ENCODE measurements at places on chromosomes 5 and 9. TPM values are rescaled to one million over a fixed set of nuclear protein-coding genes. Genes with fewer than 3 reads are reported as not detected.
A peak's percentile ranks its signal among the peaks of the same experiment; 100 is the strongest.

Gene UBE2QL1
- total RNA-seq: 0.77 TPM

Gene SV2C
- not detected for total RNA-seq

GRCh38 chr5:77697692-77698091, 59.2 kb upstream of the OTP start:
- peaks cover 10% of the 10 kb centered on the region for H3K4me1 ChIP-seq
- no peaks in the 10 kb centered on the region for H3K27me3 ChIP-seq
- no peak for DNase-seq
- H3K36me3 ChIP-seq: peaks cover 49% of the 10 kb centered on the region
- no peak overlapping the region for H3K4me3 ChIP-seq

Gene CCNJL
- total RNA-seq: not detected

DNA sequence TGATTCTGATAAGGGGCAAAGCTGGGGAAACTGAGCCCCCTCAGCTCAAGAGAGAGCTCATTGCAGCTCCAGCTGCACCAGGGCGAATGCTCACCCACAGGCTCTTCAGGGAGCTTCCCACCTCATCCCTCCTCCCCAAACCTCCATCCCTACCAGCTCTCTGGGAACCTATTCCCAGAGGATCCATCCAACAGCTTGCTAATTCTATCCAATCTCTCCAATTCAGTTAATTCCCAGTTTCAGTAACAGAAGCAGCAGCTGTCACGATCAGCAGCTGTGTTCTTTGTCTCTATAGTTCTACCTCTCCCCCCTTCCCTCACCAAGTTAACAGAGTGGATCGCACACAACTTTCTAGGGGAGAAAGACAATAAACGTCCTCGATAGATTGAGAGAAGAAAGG, 135.5 kb upstream of the EFNA5 start:
- H3K36me3 ChIP-seq: no peaks in the 10 kb centered on the region
- peaks cover 4% of the 10 kb centered on the region for H3K27me3 ChIP-seq
- no peak overlapping the region for H3K4me3 ChIP-seq
- no peak for DNase-seq

DNA sequence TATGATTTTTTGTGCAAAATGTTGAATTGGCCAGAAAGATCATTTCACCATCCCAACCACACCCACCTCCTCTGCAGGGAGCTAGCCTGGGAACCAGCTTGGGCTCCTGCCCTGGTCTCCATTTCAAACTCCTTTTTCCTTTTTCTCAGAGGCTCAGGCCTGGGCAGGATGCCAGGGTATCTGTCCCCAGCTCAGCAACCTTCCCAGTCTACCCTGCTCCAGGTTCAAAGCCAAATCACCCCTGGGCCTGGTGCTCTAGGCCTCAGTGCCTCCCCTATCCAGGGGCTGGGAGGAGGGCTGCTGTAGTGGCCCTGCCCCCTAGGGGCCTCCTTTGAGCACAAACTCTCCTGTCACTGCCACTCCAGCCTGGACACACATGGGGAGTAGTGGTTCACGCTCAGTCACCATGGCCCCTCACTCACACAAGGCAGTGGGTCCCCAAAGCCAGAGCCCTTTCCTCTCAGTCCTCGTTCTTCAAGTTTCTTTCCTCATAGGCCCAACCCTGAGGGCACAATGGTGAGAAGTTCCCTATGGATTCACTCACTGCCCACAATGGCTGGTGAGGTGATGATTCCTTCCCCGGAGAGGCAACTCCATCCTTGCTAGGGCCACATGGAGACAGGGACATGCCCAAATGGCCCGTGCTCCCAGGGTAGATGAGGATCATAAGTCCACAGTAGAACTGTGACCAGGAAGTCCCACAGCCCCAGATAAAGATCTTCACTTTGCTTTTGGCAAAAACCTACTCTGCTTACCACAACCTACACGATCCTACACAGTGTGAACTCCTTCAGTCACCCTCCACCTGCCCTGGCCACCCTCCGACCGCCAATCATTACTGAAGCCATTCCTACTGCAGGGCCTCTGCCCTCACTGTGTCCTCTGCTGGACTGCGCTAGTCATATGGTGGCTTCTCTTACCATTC, 1.6 kb upstream of the ST6GALNAC4 start:
- DNase-seq: peak; percentile 71
- peaks cover 7% of the 10 kb centered on the region for H3K27me3 ChIP-seq
- H3K36me3 ChIP-seq: peaks cover 8% of the 10 kb centered on the region
- peak overlapping the region; percentile 79 for H3K27ac ChIP-seq
- H3K4me3 ChIP-seq: peak overlapping the region; percentile 38
- H3K4me1 ChIP-seq: peaks cover 39% of the 10 kb centered on the region

Gene ANKRD18B
- total RNA-seq: 0.65 TPM

Gene IL5
- 7.0 TPM for total RNA-seq

- H3K36me3 ChIP-seq: no peaks in the 10 kb centered on the region
- peaks cover 12% of the 10 kb centered on the region for H3K27me3 ChIP-seq
- H3K4me1 ChIP-seq: no peaks in the 10 kb centered on the region
Observed at GRCh38 chr9:84340535-84340934, at the start of gene SLC28A3. Gene SLC28A3 (minus strand): TSS chr9:84340758. CDS start chr9:84340633, 125 bp downstream.

DNA sequence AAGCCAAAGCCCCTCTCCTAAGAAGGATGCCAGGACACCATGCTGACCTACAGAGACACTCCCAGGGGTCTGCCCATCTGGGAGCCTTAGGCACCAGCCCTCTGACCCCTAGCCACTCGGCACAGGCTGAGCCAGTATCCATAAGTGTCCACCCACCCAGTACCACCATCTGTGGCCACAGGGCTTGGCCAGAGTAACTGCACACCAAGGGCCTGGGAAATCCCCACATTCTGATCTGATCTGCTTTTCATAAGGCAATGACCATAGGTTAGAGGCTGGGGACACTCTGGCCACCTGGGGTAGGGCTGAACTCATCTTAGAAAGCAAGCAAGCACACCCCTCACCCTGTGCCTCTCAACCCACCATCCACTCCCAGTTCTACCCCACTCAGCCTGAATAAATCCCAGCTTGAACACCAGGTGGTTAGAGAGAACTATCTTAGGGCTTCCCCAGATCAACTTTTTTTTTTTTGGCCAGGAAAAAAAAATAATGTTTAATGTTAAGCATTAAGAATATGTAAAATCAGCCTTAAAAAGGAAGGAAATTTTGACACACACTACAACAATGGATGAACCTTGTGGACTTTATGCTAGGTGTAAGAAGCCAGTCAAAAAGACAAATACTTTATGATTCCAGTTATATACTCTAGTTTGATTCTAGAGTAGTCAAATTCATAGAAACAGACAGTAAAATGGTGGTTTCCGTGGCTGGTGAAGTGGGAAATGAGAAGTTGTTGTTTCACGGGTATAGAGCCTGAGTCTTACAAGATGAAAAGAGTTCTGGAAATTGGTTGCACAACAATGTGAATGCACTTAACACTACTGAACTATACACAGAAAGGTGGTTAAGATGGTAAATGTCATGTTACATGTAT, 6.2 kb downstream of the GNPDA1 start:
- H3K27me3 ChIP-seq: no peaks in the 10 kb centered on the region
- peak; percentile 86 for DNase-seq
- peak overlapping the region; percentile 96 for H3K27ac ChIP-seq
- H3K4me1 ChIP-seq: peaks cover 69% of the 10 kb centered on the region
- peak overlapping the region; percentile 80 for H3K4me3 ChIP-seq

Gene CCDC152
- total RNA-seq: 6.6 TPM

Data from activated CD4-positive, alpha-beta T cell treated with anti-CD3 and anti-CD28 coated beads, Interleukin-2, amount 10 ng/mL, durations not matched to agents 24 days and 14 days (primary cell).